A172 (cell line): ENCODE measurements at places on chromosomes 2 and 18. TPM values are rescaled to one million over a fixed set of nuclear protein-coding genes. Genes with fewer than 3 reads are reported as not detected.
A peak's percentile ranks its signal among the peaks of the same experiment; 100 is the strongest.

DNA sequence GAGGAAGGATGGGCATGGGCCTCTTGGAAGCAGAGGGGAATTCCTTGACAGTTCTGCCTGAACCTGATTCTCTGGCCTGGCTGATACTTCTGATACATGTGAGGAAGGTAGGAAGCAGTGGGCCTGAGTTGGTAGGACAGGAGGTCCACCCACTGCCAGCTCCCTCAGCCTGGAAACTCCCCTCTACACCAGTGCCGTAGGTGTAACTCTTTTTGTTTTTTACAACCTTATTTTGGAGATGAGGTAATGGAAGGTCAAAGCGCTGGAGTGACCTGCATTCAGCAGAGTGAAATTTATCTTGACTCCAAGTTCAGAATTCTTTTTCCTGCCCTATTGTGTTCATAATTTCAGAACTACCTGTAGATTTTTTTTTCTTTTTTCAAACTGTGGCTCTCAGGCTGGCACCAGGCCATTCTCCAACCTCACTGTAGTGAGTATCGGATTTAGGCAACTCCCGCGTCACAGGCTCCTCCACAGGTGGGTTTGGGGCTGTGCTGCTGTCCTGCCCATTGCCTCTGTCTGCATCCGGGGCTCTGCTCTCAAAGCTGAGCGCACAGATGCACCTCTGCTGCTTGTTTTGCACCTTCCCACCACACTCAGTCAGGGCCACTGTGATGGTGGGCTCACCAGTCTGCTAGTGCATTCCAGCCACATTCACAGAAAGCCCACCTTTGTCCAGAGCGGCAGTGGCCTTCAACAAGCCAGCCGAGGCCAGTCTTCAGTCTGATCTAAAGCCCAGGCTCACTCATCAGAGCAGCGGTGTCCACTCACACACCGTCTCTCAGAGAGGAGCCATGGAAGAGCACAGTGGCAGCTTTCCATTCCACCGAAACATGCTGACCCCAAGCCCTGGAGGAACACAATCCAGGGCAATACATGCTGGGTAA lies 87.2 kb downstream of the UXS1 start:
- no peak for DNase-seq

DNA sequence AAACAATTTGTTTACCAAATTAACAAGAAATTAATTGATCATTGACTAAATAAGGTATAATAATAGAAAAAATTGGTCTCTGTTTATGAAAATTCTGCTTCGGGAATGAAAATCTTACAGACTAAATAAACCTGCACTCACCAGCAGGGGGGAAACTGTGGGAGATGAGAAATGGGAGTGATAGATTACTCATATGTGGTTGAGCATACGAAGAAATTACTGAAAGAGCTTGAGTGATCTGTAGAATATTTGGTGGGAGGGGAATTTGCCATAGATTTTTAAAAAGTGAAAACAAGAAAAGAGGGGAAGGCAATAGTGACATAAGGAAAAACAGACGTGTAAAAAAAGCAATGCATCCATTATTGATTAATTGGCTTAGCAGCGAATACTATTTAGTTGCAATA lies 2.2 kb downstream of the HMSD start:
- DNase-seq = no peak

- no peak for DNase-seq
These were observed 125.9 kb downstream of the TMEM131 start for GRCh38 chr2:97869722-97870346.

- peak; percentile 74 for DNase-seq
These were observed 172.5 kb downstream of the AGAP1 start for GRCh38 chr2:235666213-235666781.

IL1RL2 gene
- not detected in 2 replicates for total RNA-seq

GRCh38 chr2:109703077-109703476 lies 88.9 kb downstream of the SOWAHC start:
- peak; percentile 28 for DNase-seq
